ENCODE measurements at places on chromosomes 7 and 10.
A peak's percentile ranks its signal among the peaks of the same experiment; 100 is the strongest.

- no peak for DNase-seq
Measured at GRCh38 chr7:101626069-101626671, 2.9 kb downstream of the MYL10 start.

GRCh38 chr7:138477581-138477980, 17.5 kb downstream of the TRIM24 start:
- no peak for DNase-seq

DNA sequence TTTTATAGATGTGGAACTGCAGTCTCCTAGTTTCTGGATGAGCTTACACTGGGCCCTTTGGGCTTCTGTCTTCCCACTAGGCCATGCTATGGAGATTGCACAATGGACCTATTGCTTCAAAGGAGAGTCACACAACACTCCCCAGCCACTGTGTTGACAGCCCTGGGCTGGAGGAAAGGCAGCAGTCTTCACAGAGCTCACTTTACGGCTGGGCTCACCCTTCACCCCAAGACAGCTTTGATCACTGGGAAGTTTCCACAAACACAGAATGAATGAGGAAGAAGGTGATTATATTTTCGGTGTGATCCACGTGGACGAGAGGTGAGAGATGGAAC, 92.7 kb upstream of the GDF10 start:
- no peak for DNase-seq

DNA sequence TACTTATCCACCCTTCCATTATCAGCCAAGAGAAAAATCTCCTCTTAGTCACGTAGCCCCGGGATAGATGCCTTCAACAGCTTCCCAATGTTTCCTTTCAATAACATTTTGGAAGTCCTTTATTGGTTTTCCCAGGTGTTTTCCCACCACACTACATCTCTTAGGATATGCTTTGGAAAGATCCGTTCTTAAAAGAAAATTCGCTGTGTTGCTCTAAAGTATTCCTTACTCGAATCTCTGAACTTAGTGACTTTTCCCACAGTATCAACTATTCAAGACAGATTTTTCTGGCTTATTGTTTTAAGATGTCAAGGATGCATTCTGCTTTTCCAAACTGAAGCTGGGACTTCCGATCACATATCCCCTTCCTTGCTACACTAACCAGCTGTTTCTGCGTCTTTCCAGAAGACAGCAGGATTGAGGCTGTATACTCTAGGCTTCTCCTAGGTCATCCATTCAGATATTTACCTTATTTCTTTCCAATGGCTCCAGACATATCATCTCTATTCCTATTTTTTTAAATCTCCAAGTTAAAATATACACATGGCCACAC, 36.5 kb upstream of the SVIL start:
- DNase-seq: no peak

DNA sequence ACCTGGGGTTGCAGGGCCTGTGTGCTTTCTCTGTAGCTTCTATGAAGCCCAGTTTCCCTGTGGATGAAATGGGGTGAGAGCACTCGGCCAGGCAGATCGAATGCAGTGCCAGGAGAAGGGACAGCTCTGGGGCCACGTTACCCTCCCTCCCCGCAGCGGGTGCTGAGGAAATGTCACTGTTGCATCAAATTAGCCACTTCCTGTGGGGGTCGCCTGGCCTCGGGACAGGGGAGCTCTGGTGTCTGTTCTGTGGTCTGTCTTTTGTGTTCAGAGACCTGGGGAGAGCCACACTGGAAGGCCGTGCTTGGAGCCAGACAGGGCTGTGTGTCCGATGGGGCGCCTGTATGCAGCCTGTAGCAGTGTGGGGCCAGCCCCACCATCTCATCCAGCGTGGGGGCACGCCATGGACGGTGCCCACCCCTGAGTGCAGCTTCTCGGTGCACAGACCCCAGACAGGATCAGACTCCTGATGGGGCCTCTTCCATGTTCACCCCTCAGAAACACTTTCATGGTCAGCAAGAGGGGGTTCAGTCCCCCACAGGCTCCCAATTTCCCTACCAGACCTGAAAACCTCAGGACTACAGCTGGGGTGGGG, 13.6 kb downstream of the TTYH3 start:
- no peak for DNase-seq

DNA sequence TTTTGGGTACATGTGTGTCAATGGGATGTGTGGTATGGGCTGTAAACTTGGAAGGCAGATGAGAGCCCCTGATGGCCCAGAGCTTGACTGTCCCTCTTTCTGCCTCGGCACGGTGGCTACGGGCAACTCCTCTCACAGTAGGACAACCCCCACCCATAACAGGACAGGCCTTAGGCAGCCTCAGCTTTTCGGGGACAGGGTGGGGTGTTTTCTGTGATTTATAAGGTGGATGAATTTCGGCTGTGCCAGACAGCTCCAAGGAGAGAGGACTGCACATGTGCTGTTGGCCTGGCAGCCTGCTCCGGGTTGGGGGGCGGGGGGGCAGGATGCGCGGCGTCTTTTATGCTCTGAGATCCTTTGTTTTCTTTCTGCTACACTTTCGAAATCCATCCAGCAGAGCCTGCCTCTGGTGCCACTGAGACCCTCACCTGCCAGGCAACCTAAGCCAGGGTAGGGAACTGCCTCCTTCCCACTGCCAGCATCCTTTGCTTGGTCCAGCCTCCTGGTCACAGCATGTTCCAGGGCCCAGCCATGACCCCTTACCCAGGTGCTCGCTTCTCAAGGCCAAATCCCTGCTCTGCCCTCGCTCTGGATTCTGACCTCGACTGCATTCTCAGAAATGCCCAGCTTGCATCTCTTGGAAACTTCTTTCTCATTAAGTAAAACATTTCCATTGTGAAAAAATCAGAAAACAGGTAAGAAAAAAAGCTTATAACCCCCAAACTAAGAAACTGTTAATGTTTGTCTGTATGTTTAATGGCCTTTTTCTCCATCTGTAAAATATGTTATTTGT, 15.4 kb upstream of the BTBD16 start:
- no peak for DNase-seq

- DNase-seq: no peak
Measured at GRCh38 chr10:52703451-52703850, 69.1 kb downstream of the MBL2 start.

DNA sequence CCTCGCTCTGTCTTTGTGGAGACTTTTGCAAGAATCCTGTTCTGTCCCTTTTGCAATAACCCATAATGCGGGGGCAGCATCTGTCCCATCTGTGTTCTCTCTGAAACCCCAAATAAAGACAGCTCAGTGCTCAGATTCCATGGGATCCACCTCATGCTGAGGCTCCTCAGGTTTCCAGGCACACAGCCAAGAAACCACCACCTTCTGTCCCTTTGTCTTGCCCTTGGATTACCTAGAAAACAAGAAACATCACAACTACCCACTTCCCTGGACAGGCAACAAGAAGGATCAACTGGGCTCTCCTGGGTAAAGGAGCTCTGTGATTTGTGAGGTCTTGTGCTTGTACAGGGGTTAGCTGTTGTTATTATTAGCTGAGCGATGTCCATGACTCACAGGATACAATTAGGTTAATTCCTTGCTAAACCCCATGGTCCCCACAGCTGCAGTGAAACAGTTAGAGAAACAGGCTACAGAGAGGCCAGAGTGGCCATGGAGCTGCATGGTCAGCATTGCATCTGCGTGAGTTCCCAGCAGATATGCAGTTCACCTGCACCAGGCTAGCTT, 50.2 kb downstream of the CXCL12 start:
- DNase-seq: no peak

GRCh38 chr10:44312401-44312800, 72.5 kb downstream of the CXCL12 start:
- DNase-seq: no peak

GRCh38 chr7:95398155-95398940, 2.2 kb upstream of the PON3 start:
- DNase-seq: peak; percentile 16

- no peak for DNase-seq
Measured at GRCh38 chr10:117441812-117442443, 66.7 kb upstream of the PDZD8 start.

DNA sequence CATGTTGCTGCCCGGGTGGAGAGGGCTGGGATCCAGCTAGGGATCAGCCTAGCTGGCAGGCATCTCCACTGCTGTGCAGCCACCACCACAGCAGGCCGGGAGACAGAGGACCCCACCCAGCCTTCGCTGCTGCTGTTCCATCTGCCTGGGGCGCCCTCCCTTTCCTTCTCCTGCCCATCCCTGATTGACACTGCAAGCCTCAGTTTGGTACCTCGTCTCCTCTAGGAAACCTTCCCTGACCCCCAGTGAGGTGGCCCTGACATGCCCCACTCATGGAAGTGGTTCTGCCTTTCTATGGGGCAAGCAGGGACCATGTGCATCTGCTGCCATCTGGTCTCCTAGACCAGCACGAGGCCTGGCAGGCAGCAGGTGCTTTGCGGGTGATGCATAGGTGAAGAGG, 30.4 kb upstream of the DPYSL4 start:
- no peak for DNase-seq

DNA sequence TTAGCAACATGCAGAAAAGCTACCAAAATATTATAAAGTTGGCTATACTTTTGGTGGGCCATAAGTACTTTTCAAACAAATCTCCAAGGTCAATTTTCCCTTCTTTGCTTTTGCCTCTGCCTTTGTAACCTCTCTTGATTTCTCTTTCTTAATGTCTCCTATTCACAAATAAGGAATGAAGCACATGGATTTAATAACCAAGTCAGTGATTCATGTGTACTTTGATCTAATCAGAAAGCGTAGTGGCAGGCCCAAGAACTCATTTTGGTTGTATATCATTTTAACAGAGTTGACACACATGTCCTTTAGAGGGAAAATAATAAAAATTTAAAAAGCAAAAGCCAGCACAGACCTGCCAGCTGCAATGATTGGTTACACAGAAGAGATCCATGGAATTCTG, 93.7 kb downstream of the FZD1 start:
- no peak for DNase-seq

DNA sequence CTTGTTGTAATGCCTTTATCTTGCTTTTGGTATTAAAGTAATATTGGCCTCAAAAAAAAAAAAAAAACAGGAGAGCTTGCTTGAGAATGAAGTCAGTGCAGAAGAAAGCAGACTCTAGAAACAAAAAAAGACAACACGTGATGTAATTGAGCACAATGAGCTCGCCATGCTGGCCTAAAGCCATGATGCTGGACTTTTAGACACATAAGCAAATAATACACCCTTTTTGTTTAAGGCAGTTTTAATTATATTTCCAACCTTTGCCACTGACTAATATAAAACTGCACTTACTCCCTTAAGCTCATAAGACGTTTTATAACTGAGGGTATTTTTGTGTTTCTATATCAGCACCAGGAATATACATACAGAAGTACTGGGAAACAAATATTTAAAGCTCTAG, 798.3 kb downstream of the KCNMA1 start:
- no peak for DNase-seq

- DNase-seq: no peak
Measured at GRCh38 chr10:103202319-103202718, 9.2 kb upstream of the NT5C2 start.

DNA sequence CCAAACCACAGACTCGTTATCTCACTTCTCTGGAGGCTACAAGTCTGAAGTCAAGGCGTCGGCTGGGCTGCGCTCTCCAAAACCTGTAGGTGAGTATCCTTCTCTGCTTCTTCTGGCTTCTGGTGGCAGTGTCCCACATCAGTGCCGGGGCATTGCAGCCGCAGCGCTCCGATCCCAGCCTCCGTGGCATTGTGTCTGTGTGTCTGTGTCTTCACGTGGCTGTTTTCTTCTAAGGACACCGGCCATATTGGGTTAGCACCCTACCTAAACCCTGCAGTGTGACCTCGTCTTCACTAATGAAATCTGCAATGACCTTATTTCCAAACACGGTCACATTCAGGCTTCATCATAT, 584.9 kb upstream of the COBL start:
- no peak for DNase-seq

- DNase-seq: no peak
Measured at GRCh38 chr10:104816501-104816900, 175.4 kb downstream of the SORCS3 start.

GRCh38 chr7:133401225-133401624, 148.3 kb downstream of the EXOC4 start:
- no peak for DNase-seq

DNA sequence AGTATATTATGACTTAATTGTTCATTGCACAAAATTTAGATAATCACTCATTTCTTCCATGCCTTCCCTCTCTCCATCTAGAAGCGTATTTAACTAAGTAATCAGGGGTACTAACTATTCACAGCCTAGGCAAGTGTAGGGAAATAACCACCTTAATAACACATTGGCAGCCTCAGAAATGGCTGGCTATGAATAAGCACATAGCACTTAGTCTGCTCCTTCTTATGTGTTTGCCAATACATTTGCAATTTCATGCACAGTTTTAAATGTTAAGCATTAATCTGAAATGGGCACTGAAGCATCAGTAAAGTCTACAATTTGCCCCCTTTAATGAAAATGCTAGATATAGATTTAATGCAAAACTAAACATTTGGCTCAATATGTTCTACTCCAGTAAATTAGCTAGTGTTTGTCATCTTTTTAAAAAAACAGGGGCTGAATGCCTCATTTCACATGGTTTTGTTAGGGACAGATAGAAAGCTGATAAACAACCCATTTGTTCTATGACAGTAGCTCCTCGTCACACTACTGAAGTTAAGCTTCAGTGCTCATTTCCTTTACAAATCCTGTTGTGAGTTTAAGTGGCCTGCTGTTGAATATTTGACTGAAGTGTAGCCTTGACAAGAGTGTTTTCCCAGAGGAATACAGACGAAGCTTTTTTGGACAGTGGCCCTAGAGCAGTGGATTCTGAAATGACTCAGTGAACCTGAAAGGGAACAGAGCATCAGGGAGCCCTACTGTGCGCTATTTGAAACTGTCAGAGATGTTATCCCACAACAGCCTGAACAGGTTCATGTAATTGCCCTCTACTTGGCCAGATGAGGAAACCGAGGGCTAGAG, 30.5 kb downstream of the HHEX start:
- no peak for DNase-seq

DNA sequence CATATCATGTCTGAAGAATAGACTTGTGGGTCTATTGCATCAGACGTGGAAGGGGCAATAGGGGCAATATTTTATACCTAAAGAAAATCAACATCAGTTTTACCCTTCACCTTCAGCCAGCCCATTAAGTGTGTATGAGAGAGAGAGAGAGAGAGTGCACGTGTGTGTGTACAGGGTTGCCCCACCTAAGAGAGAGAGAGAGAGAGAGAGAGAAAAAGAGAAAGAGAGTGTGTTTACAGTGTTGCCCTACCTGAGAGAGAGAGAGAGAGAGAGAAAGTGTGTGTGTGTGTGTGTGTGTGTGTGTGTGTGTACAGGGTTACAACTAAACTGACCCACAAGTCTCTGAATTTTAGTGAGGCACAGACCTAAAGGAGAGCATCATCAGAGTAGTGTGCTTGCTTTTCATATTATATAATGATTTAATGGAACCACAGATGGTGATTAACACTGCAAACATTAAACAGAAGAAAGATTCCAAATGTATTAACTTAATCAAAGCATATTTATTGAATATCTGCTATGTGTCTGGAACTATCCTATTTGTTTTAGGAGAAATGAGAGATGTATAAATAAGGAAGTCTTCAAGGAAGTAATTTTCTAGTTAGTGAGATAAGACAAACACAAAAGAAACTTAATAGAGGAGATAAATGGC, 66.8 kb downstream of the CD36 start:
- no peak for DNase-seq

- DNase-seq: no peak
Measured at GRCh38 chr7:151853896-151854719, 22.8 kb downstream of the PRKAG2 start.

GRCh38 chr7:129434675-129435318, 565 bp downstream of the STRIP2 start:
- peak; percentile 24 for DNase-seq

Measured in WERI-Rb-1 (cell line).